Effector memory CD4-positive, alpha-beta T cell (primary cell): ENCODE measurements at places on chromosomes 5 and 9.

- DNase-seq: no peak
Measured at GRCh38 chr5:157900644-157901043, 41.7 kb upstream of the CLINT1 start.

DNA sequence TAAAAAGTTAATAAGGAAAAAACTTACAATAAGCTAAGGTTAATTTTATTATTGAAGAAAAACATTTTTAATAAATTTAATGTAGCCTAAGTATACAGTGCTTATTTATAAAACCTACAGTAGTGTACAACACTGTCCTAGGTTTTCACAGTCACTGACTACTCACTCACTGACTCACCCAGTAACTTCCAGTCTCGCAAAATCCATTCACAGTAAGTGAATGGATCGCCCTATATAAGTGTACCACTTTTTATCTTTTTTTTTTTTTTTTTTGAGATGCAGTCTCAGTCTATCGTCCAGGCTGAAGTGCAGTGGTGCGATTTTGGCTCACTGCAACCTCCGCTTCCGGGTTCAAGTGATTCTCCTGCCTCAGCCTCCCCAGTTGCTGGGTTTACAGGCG lies 47.7 kb downstream of the FNIP1 start:
- no peak for DNase-seq

- DNase-seq: no peak
Measured at GRCh38 chr5:133789428-133789827, 177.1 kb upstream of the FSTL4 start.

DNA sequence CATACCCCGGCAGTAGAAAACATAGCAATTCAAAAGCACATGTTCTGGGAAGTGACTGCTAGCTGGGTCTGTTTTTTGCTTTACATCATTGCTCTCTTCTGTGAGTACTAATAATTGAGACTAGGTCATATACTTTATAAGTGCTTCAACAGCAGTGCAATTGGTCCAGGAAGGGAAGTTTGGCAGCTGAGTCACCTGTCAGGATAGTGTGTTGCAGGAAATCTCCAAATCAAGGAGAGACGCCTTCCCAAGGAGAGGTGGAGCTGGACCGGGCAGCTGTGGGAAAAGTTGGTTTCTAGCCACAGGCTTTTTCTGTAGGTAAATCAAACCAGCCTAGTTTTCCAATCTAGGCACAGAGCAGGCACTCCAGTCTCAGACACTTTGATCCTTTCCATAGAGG lies 330.1 kb downstream of the ENC1 start:
- DNase-seq: no peak

DNA sequence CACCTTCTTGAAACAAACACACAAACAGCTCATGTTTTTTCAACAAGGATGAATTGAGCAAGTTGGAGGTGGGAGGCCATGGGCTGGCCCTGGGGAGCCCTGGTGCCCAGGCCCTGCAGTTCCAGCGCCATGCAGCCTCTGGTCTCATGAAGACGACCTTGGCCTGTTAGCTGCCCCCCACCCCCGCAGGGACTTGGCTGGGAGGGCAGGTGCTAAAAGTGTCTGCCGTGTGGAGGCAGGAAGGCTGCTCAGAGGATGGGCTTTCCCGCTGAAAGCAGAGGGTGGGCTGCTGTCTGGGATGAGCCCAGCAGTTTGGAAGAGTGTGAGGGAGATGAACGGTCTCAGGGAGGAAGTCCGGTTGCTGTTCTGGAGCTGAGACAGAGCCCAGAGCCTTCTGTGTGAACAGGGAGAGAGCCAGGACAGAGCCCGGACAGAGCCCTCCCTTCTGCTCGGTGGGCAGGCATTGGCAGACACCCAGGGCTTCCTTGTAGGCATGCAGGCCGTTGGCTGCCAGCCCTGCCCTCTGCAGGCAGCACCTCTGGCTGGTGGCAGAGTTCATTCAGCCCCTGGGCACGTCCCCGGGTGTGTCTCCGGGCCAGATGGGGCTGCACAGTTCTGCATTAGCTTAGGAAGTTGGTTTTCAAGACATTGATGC lies 18.7 kb downstream of the ROPN1L start:
- DNase-seq: no peak

DNA sequence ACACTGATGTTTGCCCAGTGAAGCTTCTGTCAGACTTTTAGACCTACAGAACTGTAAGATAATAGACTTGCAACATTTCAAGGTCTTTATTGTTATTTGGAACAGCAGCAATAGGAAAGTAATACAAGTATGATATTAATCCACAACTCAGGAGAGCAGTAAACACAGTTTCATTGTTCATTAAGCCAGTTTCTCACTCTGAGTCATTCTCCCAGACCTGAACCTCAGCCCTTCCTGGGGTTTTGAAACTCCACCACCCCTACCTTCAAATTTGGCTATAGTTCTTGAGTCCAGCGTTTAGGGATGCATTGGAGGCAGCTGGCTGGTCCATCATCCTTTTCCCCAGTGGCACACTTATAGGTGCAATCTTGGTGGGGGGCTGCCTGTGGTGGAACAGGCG lies 203.2 kb downstream of the RAB3C start:
- no peak for DNase-seq

DNA sequence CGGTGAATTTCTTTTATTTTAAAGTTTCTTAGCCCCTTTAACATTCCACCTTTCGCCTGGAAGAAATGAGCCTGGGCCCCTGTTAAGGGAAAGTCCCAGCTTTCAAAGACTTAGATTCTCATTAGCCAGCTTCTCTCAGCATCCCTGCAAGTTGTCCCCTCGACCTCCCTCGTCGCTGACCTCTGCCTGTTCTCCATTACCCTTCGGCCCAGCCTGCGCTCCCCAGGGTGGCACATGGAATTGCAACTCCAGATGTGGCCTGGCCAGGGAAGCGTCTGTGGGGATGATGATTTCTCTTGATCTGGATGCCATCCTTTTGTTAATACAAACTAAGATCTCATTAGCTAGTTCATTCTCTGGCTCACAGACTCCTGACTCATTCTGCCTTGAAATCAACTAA lies 43.4 kb upstream of the FANCC start:
- DNase-seq: no peak

DNA sequence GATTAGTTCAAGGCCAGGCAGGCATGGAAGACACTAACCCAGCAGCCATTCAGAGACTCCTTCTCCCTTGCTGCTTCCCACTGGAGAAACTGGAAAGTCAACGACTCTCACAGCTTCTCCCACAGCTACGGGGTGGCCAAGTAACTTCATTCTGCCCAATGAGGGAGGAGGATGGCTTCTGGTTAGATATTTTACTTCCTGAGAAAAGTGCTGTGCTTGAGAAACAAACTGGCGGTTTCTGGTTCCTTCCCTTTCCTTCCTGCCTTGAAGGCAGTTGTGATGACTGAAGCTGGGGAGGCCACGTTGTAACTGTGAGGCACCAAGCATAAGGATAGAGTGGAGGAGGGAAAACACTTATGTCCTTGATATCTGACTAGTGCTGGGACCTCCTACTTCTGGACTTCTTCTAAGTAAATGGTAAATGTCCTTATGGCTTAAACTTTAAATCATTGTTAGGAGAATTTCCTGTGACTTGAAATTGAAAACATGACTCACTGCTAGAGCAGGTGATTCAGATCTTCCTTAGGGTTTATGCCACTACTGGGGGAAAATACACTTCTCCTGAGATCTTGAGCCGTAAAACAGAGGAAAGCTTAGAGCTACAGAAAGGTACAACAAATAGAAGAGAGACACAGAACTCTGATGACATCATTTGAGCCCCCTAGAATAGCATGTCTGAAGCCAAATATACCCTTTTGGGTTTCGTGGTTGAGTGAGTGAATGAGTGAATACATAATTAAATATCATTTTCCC lies 3.1 kb upstream of the GNPDA1 start:
- peak; percentile 25 for DNase-seq

DNA sequence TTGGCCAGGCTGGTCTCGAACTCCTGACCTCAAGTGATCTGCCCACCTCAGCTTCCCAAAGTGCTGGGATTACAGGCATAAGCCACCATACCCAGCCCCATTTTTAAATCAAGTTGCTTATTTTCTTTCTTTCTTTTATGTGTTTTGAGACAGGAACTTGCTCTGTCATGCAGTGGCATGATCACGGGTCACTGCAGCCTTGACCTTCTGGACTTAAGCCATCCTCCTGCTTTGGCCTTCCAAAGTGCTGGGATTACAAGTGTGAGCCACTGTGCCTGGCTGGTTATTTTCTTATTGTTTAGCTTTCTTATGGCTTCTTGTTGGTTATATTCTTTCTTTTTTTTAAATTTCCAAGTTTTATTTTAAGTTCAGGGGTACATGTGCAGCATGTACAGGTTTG lies 79.7 kb upstream of the C5orf63 start:
- no peak for DNase-seq

- DNase-seq: no peak
Measured at GRCh38 chr5:133876266-133876665, 92.2 kb downstream of the C5orf15 start.

GRCh38 chr5:57513785-57514184 lies 31.2 kb upstream of the ACTBL2 start:
- no peak for DNase-seq

- DNase-seq: no peak
Measured at GRCh38 chr9:113632776-113633590, 169.5 kb downstream of the RGS3 start.

DNA sequence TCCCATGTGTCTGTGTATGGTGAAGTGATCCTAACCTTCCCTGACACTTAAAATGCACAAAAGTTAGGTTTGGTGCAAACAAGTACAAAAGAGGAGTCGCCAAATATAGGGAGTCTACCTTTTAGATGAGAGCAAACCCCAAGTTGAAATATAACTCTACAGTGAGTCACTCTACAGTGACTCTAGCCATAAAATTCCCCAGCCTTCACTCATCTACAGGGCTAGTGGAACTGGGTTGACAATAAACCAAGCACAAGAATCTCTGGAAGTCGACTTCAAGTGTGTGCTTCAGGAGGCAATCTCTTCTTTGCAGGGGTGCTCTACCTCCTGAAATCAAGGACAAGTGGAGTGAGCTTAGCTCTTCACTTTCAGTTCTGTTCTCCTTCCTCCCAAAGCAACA lies 3.3 kb downstream of the SHISAL2B start:
- no peak for DNase-seq

DNA sequence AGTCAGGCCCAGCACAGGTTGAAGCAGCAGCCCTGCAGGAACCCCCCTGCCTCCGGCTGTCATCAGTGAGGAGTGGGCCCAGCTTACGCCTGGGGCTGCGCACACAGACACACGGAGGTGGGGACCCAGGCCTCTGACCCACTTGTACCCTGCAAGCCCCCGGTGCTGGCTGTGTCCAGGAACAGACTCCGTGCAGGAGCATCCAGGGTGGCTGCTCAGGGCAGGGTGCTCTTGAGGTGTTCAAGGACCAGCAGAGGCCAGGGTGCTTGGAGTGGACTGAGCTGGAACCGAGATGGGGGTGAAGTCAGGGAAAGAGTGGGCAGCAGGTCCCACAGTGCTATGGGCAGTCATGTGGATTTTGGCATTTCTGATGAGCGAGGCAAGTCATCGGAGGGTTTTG lies 199.5 kb downstream of the CACNA1B start:
- no peak for DNase-seq

GRCh38 chr5:61450493-61451279 lies 118.6 kb downstream of the ZSWIM6 start:
- DNase-seq: no peak

GRCh38 chr5:78705826-78706225 lies 57.3 kb upstream of the LHFPL2 start:
- no peak for DNase-seq

DNA sequence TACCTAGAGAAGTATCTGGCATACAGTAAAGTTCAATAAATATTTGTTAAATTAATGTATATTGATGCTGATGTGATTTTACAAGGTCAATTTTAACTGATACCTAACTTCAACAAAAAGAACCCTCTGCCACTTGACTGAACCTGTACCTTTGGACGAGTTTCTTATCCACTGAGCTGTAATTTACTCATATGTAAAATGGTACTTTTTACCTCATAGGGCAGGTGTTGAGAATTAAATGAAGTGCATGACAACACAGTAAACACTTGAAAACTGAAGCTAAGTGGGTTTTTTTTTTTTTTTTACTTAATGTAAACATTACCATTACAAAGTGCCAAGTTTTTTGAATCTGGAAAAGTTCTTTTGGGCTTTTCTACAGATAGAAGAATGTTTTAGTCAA lies 15.4 kb downstream of the NIPSNAP3B start:
- DNase-seq: no peak

- no peak for DNase-seq
Measured at GRCh38 chr5:78751872-78752271, 103.3 kb upstream of the LHFPL2 start.

DNA sequence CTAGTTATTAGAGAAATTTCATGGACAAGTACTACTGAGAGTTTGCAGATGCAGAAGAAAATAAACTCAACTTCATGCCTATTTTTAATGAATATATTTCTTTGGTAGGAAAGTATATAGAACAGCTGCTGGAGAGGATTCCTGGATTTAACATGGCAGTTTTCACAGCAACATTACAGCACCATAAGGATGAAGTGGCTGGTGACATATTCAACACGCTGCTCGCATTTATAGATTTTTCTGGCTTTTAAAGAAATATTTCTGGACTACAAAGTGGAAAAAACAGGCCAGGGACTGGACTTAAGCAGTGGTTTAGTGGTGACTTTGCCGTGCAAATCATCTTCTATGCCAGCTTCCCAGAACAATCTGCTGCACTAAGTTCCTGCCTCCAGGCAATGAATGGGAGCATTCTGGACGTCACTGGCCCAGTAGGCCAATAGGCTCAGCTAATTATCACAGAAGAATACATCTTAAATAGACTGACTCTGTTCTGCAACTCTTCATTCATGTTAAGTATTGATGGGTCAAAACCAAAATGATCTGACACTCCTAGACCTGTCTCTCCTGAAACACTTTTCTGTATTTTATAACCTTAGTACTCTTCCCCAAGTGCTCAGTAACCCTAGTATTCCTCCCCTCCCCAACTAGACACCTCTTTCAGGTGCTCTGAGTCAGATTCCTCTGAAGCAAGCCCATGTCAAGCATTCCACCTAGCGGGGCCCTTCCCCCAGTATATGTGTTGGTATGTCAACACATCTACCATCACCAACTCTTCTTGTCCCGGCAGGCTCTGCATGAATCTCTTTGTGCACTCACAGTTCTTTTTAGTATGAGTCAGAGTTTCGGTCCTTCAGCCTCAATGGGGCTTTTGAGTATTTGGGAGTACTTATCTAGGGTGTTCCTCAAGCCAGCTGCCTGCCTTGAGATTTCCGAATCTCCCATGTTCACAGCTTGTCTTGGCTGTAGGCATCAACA lies 625.5 kb downstream of the CHSY3 start:
- no peak for DNase-seq
